ENCODE measurements at places on chromosomes 6 and 20.

GRCh38 chr6:157763129-157763903 is 59.7 kb upstream of the SNX9 start:
- no peak for DNase-seq

DNA sequence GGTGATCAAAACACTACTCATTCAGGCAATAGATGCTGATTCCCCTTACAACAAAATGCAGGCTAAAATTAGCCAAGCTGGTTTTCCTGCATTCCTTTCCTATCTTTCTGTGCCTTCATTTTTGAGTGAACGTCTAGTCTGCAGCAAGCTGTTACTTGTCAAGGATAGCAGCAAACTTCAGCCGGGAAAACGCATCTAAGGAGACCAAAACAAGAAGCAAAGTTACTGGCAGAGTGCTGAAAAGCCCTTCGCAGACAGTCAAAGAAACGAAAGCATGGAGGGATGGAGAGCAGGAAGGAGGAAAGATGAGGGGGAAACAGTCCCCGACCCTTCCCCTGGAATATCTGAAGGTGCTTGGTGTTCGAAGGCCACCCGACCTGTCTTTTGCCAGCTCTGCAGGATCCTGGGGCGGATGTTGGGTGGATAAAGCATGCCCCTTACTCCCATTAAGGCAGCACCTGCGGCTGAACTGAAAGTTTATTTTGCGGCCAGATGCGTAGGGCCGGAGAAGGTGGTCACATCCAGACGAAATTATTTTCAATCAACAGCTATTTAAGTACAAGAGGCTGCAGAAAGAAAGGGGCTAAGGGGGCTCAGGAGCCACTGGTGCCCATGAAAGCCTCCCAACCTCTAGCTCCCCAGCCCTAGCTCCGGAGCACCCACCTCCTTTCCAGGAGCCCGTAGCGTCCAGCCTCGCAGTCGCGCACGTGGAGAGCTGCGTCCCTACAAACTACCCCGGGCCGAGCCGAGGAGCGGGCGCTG is 538 bp downstream of the FERMT1 start:
- no peak for DNase-seq

- DNase-seq, result no peak
Observed at GRCh38 chr6:36130667-36131510, 576 bp downstream of the MAPK13 start.

DNA sequence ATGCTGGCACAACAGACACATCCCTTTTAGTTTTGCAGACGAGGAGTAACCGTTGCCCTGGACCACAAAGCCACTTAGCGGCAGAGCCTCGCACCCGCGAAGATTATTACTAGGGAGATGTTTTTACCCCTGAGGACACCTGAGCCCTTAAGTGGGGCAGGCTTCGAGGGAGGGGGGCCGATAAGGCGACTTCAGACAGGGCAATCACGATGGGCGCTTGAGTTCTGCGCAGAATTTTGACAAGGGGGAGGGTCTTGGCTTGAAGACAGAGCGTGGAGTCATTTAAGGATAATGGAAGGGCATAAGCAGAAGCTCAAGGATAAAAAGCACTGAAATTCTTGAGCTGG is 650 bp upstream of the TTK start:
- DNase-seq, result no peak

DNA sequence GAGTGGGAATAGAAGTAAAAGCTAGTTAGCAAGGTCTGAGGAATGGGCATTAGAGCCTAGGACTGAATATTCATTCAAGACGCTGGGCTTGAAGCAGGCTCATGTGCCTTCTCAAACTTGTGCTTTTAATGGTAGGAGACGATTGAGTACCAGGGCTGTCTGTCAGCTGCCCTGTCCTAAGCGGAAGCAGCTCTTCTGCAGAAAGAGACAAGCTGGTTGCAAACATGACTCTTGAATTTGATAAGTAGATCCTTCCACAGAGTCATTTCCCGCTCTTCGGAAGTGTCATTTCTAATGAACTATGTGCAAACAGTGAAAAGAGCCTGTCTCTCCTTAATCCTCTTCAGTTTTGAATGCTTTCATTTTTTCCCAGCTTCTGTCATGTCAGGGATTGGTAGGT is 176.4 kb downstream of the TFAP2B start:
- DNase-seq, result no peak

DNA sequence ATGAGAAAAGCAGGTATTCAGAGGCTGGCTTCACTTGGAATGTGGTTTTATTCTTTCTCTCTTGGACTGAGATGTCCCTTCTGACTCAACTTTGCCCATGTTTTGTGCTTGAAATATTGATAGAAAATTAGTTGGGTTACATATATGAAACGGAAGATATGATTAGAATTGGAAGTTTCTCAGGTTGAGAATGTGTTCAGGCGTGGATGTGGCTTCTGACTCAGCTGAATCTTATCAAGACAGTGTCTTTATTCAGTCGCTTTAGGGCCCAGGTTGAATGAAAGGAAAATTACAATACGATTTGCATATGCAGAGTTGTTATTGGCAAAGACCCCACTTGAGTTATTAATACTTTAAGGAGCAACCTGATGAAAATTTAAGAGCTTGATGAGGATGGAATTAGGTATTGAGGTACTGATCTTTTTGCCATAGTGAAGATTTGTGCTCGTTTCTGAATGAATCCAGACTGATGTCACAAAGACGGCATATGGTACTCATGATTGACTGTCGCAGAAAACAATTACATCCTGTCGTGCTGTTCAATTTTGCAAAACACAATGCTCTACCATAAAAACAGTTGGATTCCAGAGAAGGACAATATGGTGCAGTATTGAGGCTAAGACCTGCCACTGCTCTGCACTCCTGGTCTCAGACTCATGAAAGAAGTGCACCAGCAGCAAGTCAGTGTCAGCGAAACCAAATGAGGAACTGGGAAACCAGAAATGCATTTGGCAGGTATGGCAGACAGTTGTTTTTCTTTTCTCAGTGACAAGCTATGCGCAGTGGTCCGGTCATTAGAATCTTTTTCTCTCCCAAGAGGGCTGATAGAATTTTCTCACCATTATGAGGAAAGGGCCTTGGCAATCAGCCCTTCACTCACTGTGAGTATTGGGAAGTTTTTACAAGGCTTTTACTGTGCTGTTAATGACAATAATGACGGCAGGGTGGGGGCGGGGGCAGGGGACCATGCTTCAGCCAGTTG is 158.3 kb downstream of the DOK5 start:
- DNase-seq, result peak; percentile 5

GRCh38 chr20:16666272-16666671 is 63.6 kb upstream of the SNRPB2 start:
- no peak for DNase-seq

- DNase-seq, result no peak
Observed at GRCh38 chr20:40673442-40673841, 15.6 kb downstream of the MAFB start.

- no peak for DNase-seq
Observed at GRCh38 chr6:168577496-168577895, 136.5 kb downstream of the SMOC2 start.

GRCh38 chr6:133309579-133309978 is 68.4 kb downstream of the EYA4 start:
- DNase-seq, result no peak

DNA sequence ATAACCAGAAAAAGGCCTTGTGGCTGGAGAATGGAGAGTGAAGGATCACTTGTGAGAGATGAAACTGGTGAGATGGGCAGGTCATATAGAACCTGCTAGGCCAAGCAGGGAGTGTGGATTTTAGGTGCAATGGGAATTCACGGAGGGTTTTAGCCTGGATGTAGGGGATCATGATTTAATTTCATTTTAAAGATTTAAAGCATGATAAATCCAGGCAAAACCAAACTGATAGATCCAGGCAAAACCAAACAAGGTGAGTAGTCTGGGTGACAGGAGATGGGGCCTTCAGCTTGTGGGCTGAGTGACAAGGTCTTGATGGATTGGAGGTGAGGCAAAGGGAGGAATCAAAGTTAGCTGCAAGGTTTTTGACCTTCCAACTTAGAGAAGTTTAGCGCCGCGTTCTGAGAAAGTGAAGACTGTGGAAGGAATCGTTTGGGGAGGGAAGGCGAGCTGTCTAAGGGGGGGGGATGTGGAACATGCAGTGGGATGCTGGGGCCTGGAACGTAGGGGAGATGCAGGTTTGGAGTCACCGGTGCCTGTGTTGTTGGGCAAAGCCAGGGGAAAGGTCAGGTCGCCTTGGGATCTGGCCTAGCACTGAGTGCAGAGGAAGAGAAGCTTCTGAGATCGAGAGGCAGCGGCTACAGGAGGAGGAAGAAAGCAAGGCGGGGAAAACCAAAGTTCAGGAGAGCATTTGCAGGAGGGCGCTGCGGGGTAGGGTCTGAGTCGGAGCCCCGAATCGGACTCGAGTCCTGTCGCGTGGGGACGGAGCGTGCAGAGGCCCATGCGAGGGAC is 1.3 kb upstream of the PLCG1 start:
- DNase-seq, result no peak

DNA sequence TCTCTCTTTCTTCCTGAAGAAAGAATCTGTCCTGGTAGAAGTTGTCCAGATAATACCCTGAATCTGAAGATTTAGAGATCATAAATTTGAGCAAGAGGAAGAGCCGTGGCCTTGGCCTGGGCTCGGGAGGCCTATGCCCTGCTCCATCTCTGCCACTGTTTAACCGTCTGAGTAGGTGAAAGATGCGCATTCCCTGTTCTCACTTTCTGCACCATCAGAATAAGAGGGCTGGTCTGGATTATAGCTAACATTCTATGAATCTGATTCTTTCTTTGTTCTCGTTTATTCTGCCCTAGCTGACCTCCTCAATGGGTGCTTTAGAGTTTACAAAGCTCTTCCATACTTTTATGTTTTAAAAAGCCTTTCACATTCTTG is 51.3 kb downstream of the ELOVL4 start:
- DNase-seq, result no peak

GRCh38 chr20:5933802-5934436 is 16.4 kb downstream of the TRMT6 start:
- DNase-seq, result peak; percentile 62

DNA sequence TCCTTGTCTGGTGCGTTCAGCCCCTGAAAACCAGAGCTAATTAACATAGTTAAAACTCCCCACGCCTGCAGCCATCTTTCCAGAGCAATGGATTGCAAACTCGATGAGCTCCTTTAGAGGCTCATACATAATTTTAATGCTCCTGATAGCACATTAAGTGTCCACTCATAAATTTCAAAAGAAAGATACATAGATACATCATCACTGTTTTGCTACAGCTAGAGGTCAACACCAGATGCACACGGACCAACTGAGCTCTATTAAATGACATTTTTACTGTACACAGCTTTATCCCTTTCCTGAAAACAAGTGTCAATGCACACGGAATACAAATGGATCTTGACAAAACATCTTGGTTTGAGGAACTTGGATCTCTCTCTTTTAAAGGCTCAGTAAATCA is 91.3 kb upstream of the HDAC2 start:
- DNase-seq, result no peak

DNA sequence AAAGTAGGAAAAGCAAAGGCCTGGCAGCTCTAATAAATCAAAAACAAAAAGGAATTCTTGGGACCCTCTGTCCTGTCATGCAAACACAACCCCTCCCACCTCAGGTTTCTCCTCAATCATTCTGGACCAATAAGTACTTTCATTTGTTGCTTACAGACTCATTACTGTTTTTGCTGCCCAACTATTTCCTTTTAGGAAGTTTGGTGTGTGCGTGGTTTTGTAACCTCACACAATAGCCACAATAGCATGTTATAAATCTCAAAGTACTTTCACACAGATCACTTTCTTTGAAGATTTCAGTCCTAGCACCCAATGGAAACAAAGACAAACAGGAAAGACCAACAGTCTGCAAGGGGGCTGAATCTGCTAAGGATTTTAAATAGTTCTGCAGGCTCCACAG is 4.5 kb downstream of the MRPL14 start:
- no peak for DNase-seq

- no peak for DNase-seq
Observed at GRCh38 chr6:38021029-38021428, 201.5 kb downstream of the ZFAND3 start.

GRCh38 chr6:85997206-85997605 is 354.5 kb upstream of the SYNCRIP start:
- no peak for DNase-seq

DNA sequence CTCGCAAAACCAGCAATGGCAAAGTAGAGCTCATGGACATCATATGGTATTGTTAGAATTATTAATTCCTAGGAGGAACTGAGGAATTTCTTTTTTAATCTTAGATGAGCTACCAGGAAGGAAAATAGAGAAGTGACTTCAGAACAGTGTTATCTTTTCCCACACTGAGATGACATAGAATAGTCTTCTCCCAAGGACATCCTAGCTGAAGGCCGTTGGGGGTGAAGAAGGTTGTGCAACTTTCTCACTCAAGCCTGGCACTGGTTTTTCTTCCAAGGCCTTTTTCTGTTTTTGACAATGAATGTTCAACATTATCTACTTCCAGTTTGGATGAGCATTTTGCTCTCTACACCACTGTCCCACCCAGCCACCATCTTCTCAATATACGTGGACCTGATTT is 35.8 kb upstream of the MAS1 start:
- DNase-seq, result no peak

- no peak for DNase-seq
Observed at GRCh38 chr6:89443658-89444057, 10.7 kb downstream of the ANKRD6 start.

GRCh38 chr6:36378936-36379335 is 8.5 kb downstream of the ETV7 start:
- no peak for DNase-seq

DNA sequence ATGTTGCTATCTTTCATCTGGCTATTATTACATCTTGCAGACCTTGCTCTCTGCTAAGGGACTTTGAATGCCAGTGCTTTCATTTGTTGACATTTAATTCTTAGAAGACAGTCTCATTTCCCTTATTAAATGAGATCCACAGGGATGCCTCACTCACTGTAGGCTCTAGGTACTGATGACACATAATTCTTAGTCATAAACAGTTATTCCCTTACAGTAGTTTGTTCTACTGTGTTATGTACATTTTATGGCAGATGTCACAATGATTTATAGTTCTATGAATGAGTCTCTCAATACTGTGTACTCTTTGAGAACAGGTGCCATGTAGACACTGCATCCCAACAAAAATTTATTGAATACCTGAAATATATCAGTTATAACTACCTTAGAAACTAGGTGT is 70.3 kb downstream of the FAM83B start:
- DNase-seq, result no peak

DNA sequence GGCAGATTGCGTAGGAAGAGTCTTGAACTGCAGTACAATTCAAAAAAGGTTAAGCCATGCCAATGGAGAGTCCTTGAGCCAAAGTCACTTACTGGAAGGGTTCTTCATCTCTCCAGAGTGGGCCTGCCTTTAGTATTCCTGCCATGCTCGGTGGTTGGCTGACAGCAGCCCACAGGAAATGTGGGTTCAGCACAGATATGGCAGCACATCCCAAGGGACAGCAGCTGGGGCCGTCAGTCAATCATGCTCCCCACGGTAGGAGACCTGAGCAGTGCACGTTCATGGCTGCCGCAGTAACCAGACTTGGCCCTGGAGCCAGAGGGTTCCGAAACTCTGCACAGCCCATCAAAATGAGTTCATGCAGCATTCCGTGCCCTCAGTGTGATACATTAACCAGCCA is 63.6 kb upstream of the SIRPA start:
- no peak for DNase-seq

GRCh38 chr6:140460267-140460666 is 1085.8 kb upstream of the CITED2 start:
- DNase-seq, result no peak

- peak; percentile 42 for DNase-seq
Observed at GRCh38 chr20:33391722-33392415, 9.4 kb downstream of the CDK5RAP1 start.

- no peak for DNase-seq
Observed at GRCh38 chr20:50395251-50395729, 114.9 kb upstream of the PTPN1 start.

- DNase-seq, result peak; percentile 58
Observed at GRCh38 chr6:20564269-20564668, 30.0 kb downstream of the CDKAL1 start.

GRCh38 chr20:59939879-59940128 is 301 bp downstream of the PPP1R3D start:
- no peak for DNase-seq
